ENCODE measurements at places on chromosomes 7 and 10.
A peak's percentile ranks its signal among the peaks of the same experiment; 100 is the strongest.

- no peak for DNase-seq
These were observed 3.0 kb downstream of the SLC12A9 start for GRCh38 chr7:100855515-100855914.

GRCh38 chr10:110529596-110530011 is 31.9 kb downstream of the DUSP5 start:
- DNase-seq: no peak

DNA sequence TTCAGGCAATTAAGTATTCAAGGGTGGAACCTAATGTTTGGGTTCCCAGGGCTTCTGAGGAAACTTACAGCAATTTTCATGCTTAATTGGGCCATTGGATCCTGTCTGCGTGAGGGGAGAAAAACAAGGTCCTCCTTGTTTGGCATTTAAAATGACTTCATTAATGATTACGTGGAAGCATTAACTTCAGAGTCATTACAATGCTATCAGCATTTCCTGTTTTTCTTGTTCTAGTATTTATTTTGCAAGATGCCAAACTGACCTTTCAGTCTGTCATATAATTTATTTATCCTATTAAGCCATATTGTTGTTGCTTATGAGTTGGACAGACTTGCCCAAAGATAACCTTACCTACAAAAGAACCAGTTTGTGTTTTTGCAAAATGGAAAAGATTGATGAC is 324.1 kb upstream of the LRRN3 start:
- DNase-seq: no peak

DNA sequence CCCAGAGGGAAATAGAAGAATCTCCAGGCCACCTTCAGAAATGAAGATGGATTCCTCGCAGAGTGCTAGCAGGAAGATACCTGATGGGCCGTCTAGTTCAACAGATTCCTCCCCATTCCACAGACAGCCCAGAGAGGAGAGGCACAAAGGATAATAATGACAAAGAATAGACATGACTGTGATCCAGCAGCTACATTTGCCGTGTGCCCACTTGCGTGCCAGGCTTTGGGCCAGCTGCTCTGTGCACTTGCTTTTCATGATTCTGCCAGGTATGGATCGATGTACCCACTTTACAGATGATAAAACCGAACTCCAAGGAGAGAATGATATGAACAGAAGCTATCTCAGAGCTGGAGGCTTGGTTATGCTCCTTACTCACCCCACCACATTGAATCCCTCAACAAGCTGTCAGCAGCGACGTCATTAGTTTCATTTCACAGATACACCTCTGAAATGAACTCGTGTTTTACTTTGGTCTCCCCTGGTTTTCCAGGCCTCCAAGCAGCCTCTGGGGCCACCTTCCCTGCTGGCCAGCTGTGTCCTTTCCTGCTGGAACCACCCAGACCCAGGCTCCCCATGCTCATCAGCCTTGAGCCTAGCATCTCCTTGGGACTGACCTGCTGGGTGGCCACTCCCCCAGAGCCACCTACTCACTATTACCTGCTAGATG is 11.9 kb upstream of the WDFY4 start:
- no peak for DNase-seq

GRCh38 chr10:14782691-14783363 is 8.1 kb upstream of the FAM107B start:
- DNase-seq: no peak

DNA sequence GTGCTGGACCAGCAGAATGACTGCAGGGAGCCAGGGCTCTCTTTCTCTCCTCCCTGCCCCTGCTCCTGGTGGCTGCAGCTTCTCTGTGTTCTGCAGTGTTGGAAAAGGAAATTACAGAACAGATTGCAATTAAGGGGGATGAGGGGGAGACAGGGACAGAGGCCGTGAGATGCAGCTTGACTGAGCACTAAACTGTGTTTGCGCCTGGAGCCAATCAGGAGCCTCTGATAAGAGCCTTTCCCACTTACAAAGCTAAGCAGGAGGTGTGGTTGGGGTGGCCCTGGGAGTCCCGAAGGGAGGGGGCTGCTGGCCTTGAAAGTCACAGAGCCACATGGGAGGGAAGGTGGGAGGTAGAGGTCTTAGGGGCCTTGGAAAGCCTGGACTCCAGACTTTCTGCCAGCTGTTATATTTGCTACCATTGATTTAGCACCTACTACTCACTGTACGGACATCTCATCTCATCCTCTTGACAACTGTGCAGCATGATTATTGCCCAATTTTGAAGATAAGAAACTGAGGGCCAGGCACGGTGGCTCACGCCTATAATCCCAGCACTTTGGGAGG is 26.7 kb downstream of the TRIM8 start:
- DNase-seq: no peak

DNA sequence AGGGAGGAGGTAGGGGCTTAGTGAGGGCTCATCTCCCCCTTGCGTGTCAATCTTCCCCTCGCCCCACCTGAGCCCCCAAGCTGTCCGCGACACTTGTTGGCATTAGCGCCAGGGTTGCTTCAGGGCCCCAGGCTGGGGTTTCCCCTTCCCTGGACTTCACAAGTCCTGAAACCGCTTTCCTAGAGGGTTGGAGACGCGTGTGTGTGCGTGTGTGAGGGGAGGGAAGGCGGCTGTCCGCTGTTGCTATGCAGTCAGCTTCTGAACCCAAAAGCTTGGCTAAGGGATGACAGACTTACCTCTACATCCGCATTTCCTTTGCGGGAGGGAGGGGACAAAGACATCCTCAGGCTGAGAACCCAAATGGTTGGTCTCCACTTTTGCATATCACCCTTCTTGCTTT is 803 bp downstream of the GOLGA7B start:
- no peak for DNase-seq

DNA sequence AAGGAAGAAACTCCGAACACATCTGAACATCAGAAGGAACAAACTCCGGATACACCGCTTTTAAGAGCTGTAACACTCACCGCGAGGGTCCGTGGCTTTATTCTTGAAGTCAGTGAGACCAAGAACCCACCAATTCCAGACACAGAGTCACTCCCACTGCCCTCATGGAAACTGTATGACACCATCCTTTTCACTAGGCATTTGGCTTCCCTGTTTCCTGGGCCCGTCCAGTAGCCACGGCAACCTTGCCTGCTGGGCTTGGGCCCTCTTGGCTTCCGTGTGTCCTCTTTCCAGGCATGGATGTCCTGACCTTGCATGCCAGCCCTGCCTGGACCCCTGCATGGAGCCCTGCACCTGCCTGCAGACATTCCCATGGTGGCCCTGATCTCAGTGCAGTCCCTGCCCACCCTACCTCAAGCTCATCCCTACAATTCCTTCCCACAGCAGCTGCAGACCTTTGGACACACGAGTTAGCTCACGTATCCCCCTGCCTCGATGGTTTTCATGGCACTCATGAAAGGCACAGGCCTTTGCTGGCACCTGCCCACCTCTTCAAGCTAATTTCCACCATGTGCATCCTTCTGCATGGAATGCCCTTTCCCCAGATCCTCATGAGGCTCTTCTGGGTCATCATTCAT is 6.7 kb downstream of the SH2D4B start:
- no peak for DNase-seq

DNA sequence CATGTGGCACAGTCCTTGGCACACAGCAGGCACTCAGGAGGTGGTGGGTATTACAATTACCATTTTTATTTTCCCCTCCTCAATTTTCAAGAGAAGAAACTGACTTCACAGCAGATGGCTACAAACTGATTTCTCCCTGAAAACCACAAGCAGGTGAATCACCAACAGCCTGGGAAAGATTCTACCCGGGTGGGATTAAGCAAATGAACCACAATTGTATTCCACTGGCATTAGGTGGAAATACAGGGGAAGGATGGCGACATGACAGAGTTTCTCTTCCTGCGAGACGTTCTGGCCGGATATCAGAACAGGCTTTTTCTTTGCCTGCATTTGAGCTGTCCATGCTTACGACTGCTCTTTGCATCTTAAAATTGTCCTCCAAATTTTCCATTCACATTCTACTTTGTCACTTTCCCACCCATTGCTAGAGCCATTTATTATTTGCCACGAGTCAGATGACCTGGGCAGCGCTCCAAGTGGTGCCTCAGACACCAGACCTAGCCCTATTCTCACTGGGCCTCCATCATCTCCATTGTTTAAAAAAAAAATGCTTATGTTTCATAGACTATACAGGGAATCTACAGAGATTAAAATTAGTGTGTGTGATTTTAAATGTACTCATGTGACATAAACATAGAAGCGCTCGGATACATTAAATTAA is 4.6 kb downstream of the DENND11 start:
- DNase-seq: no peak

DNA sequence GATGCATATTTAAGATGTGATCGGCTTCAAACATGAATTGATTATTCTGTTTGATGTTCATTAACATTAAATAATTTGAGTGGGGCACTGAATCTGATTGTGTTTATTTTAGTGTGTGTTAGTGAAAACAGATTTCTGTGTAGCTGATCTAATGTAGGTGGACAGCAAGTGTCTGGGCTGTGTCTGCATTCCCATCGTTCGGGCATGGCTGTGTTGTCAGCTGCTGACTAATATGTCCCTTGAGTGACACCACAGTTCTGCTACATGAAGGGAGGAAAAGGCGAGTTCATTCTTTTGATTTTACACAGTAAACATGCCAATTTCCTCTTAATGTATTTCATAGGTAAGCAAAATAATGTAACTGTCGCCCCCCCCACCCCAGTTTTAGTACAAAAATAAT is 203.0 kb downstream of the CNTNAP2 start:
- DNase-seq: no peak

DNA sequence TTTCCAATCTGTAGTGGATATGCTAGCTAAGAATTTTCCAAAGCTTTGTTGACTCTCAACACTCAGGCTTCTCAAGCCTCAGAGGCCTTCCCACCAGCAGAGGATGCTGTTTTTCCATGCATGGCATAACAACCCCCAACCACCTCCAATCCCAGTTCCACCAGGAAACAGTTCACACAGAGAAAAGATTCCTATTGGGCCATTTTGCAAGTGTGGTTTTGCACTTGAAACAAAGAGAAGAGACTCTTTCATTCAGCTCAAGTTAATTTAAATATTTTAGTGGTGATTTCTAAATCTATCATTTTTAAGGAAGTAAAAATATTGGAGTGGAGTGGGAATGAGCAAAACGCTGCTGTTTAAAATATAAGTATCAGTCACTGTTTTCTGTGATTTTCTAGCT is 105.6 kb upstream of the COL1A2 start:
- DNase-seq: peak; percentile 63

- no peak for DNase-seq
These were observed 10.2 kb upstream of the MACC1 start for GRCh38 chr7:20227291-20227795.

GRCh38 chr7:51020944-51021343 is 238.2 kb upstream of the GRB10 start:
- no peak for DNase-seq

GRCh38 chr10:86579883-86580520 is 58.4 kb upstream of the WAPL start:
- DNase-seq: no peak

DNA sequence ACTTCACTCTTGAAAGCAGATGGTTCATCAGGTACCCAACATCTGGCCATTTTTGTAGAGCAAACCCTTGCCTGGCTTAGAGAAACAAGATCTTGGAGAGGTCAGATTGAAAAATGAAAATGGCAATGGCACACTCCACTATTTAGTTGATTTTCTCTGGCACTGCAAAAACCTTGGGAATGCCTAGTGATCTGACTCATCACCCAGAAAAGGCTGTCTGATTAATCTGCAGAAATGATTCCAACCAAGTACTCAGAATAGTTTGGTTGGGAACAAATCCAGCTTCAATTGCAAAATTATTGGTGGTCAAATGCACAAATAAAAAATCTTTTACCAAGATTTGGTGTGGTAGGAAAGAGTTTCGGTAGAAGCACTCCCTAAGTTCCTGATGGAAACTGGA is 351.2 kb downstream of the PHTF2 start:
- DNase-seq: no peak

- no peak for DNase-seq
These were observed 77.7 kb downstream of the VWA2 start for GRCh38 chr10:114316744-114317143.

DNA sequence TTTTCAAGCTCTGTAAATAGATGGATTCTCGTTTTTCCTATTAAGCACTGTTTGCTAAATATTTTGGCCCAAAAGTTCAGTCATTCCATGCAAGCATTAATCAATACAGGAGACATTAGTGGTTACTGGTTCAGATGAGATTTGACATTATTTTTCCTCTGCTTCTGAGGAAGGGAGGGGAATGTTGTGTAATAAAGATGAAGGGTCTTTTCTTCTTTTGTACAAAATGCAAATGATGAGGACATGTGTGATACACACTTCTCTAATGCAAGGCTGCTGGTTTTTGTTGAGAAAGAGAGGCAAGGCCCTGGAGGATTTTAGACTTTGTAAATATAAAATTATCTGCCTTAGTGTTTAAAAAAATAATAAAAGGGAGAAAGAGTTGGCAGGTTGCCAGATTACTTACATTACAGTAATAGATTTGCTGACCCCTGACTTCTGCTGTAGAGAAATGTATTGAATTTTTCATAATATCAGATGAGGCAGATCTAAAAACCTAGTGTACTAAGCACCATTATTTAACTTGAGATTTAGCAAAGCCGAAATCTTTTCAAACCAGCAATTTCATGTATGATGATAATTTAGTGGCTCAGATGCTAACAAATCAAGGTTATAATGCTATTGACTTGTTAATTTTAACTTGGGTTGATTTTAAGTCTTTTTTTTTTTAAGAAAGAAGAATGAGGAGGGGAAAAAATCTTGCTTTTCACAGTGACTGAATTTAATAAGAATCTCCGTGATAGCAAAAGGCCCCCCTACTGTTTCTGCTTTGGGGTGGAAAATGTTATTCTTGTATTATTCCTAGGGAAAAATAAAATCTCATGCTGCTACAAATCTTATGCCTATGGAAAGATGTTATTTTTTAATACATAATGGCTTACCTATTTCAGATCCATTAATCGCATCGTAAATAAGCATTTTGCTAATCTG is 180.1 kb downstream of the ARID5B start:
- DNase-seq: no peak

DNA sequence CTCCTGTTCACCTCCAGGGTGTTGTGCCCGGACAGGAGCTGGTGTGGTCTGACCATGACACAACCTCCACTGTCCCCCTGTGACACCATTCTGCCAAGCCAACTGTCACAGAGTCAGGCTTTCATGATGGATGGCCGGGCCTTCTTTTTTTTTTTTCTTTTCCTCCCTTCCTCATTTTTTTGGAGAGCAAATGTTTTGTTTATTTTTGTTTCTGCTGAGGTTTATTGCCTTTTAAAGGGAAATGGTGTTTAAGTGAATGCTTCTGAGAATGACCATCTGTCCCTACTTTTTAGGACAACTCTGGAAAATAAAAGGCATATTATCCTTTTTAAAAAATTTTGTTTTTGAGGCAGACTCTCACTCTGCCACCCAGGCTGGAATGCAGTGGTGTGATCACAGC is 115.1 kb upstream of the NPS start:
- DNase-seq: no peak

GRCh38 chr10:128297709-128298378 is 171.6 kb upstream of the MKI67 start:
- no peak for DNase-seq

DNA sequence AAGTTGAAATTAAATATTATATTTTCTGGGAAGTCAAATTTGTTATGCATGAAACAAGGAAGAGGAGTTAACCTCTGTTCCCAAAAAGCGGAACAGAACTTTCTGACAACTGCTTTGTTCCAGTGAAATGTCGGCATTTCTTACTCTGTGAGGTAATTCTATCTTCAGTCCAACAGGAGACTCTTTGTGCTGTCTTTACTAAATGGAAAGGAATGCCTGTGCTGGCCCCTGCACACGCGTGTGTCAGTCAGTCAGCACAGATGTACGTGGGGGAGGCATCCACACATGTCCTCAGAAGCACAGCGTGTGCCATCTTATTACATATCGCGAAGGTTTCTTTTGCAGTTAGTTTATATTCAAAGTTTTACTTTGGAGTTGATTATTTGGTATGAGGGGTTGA is 37.5 kb downstream of the NET1 start:
- no peak for DNase-seq

Data from NCI-H1930 (cell line).